ENCODE measurements at places on chromosomes 1 and 21.

DNA sequence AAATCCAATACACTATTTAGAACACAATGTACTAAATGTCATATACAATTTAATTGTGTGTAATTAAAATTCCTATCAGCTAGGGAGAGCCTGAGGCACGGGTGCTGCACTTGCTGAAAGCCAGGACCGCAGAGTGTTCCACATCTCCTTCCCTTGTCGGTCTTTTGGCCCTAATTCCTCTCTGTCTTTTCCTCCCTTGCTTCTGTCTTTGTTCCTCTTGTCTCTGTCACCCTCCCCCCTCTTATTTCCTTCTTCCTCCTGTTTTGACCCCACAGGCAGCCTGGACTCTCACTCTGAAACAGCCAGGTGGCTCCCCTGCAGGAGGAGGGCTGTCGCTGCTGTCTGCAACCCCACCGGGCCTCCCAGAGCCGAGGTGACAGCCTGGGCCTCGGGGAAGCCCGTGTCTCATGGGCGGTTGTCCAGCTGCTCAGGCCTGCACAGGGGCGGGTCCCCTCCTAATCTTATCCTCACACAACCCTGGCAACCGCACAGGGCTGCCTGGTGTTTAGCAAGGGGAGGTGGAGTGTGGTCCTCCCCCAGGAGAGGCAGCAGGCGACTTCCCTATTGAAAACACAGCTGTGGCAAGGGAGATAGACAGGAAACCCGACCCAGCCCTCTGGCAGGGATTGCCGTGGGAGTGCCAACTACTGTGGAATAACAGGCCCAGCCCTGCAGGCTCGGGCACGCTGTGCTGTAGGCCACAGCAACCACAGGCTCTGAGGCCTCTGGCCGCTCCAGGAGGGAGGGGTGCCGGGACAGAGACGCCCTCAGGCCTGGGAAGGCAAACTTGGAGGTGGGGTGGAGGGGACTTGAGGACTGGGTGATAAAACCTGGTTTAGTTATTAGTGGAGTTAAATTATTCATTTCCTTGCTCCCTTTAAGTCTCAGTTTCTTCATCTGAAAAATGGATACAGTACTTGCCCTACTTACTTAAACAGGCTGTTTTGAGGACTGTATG is 68.8 kb upstream of the WDR26 start:
- no peak for DNase-seq

GRCh38 chr1:19257178-19257914 is 5.7 kb downstream of the MRTO4 start:
- no peak for DNase-seq

DNA sequence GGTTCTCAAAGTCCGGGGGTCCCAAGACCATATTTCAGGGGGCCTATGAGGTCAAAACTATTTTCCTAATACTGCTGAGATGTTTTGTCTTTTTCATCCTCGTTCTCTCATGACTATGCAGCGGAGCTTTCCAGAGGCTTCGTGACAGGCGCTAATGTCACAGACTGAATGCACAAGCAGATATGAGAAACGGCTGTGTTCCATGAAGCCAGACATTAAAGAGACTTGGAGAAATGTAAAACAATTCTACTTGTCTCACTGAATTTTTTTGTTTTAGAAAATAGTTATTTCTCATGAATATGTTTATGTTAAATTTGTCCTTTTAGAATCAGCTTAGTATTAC is 10.3 kb downstream of the PIGP start:
- no peak for DNase-seq

DNA sequence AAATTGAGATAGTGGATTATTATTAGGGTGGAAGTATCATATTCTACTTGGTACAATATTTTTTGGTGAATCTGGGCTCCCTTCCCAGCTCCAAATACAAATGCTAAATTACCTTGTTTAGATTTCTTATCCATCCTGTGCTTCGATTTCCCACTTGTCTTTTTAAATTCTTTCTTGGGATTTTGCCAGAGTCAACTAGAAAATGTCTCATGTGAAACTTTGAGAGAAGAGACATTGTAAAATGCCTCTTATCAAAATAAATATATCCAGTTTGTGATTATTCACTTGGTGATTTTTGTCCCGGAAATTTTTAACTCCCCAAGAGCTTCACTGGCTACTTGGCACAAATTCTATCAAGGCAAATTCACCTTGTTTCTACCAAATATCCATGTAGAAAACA is 202.0 kb downstream of the FMN2 start:
- DNase-seq = no peak

DNA sequence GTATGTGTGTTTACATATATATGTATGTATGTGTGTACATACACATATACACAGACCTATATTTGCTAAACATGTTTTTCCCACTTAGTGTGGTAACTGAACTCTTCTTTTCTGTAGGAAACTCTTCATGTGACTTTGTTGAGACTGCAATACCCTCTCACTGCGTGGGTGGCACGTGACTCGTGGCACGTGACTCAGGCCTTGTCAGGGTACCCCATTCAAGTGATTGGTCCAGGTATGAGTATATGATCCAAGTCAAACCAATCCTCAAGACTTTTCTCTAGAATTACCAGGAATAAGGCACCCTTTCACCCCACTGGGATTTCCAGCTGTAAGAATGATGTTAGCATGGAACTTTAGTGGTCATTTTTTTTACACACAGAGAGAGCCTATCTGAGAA is 149.2 kb upstream of the KCNK2 start:
- no peak for DNase-seq

DNA sequence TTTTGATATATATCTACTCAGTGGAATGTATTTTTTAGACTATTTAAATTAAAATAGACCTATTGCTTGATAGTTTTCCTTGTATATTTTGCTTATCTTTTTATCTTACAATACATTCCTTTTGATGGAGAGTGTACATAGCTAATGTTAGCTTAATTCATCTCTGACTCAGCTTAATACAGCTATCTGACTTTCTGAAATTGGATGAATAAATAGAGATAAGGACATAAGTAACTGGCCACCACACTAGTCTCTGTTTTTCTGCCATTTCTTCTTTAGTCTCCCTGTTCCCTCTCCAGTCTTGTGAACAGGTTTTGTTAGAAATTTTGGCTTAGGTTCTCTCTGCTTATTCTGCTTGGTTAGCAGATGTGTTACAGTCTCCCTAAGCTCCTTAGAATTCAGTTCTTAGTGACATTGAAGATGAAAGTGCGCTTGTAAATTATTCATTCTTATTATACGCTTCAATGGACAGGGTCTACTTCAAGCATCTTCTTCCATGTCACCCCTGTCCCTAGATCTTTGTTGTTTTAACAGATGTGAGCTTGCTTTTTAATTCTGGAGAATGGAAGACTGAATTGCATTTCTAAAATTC is 59.6 kb downstream of the XPR1 start:
- no peak for DNase-seq

- no peak for DNase-seq
Measured at GRCh38 chr1:97461782-97462181, 459.1 kb downstream of the DPYD start.

DNA sequence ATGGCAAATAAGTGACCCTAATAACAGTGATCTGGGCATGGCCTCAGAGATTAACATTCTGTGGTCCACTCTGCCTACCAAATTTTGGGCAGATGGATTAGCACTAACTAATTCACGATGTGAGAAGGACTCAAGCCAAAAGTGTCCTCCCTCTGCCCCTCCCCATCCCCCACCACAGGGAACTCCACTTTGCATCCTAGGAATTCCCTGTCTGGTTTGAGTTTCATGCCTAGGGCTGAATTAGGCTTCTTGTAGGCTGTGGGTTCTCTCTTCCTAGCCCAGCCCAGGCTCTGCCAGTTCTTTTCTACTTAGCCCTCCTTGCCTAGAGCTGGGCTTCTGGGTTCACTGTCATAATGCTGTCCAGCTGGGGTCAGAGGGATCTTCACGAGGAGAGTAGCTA is 64.1 kb downstream of the ATP2B4 start:
- DNase-seq = no peak

- no peak for DNase-seq
Measured at GRCh38 chr1:164991763-164992314, 364.7 kb downstream of the LMX1A start.

- no peak for DNase-seq
Measured at GRCh38 chr1:115652236-115652788, 10.5 kb downstream of the VANGL1 start.

DNA sequence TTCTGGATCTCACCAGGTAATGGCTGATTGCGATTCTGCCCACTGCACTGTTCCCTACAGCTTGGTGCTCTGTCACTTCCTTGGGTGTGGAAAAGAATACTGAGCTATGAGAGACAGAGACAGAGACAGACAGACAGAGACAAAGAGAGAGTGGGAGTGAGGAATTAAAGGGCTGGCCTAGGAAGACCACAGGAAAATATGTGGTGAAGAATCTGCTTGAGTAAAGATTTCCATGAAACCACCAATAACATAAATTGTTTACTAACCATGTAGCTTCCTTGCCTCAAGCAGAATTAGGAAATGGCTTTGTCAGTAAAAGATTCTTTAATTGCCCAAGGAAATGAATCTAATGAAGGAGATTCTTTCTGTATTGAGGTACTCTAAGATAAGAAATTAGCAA is 54.4 kb downstream of the MPZL1 start:
- no peak for DNase-seq

DNA sequence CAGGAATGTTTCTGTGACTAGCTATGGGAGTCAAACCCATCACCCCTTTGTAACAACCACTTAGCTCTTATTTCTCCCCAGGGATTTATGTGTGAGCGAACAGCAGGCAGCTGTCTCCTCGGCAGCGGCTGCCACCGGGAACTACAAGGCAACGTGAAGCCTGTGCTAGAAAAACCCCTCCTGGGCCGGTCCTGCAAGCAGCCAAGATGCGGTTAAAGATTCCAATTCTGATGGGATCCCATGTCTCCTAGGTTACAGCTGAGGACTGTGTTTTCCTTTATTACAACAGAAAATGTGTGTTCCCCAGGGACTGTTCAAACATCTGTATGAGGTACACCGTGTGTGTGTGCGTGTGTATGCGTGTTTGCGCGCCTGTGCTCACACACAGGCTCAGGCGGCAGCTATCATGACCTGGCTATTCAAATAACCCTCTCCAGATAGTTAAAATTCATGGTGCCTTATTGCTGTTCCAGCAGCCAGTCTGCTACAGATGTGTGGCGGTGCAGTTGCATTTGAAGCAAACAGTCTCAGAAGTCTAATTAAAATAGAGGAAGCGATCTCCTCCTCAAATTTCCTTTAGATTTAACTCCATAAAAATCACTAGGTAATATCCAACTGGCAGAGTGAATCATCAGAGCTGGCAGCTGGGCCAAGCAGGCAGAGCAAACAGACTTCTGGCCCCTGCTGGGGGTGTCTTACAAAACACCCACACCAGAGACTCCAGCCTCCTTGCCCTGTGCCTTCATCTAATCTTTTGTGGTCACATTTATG is 68.0 kb downstream of the LMX1A start:
- no peak for DNase-seq

DNA sequence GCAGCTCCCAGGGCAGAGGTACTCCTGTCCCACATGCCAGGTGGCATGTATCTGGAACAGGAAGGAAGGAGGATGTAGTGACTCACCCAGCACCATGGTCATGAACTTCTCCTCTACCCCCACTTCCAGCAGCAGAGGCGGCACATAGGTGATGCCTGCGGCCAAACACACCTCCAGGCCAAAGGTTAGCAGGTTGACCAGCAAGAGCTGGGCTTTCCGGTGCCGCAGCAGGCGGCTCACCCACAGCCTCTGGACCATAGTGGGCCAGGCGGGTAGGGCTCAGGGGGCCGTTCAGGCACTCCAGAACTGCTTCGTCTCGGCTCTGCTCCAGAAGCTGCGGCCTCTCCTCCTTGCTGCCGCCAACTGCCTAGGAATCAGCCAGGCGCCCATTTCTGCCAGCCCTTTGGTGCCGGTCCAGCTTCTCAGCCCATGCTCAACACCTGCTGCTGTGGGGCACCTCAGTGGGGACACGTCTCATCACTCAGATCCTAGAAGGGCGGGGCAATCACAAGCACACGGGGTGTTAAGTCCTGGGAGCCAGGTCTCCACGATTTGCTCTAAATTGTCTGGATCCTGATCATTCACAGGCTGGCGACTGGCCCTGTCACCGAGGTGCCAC is 15.8 kb downstream of the SLC45A3 start:
- no peak for DNase-seq

DNA sequence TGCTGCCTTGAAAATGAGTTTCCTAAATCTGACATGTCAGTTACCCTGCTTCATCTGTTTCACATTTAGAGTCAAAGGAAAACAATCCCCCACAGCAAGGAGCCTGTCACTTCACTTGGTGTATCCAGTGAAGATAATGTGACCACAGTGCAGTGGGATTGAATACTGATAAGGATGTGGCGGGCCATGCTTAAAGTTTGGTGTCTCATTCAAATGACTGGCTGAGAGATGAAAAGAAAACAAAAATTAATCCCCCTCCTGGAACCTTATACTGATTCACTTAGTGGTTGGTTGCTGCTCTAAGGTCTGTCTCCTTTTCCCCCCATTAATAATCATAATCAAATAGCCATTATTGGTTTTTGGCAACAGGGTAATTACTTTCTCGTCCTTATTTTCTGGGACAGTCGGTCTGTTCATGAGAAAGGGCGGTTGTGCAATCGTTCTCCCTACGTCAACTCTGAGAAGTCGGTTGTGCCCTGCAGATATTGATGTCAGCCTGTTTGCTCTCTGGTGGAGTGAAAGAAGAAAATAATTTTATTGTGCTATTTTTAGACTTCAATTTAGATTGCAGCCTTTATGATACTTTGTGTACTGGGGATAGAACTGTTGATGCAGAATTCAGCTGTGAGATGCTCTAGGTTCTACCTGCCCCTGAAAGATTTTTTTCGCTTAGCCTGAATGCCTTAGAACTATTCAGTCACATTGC is 360.2 kb downstream of the DISC1 start:
- DNase-seq = no peak

DNA sequence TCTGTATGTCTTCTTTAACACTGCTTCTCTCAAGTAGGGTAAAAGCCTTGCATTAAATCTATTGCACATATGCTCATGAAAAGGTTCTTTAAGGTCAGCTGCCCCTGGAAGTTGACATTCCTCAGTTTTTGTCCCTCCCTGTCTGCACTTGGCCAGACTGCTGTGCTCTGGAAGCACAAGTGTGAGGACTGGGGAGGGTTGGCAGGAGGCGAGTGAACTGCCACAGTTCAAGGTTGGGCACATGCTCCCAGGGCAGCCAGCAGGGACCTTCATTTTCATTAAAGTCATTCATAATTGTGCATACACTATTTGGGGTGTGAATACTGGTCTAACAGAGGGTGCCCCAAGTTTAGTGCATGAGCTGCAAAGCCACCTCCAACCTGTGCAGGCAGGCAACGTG is 10.9 kb upstream of the THEM5 start:
- no peak for DNase-seq

GRCh38 chr1:35426097-35426586 is 131.1 kb downstream of the KIAA0319L start:
- DNase-seq = no peak

GRCh38 chr1:27536767-27537166 is 46.8 kb upstream of the WASF2 start:
- DNase-seq = no peak

GRCh38 chr1:53057127-53057526 is 4.9 kb upstream of the PODN start:
- no peak for DNase-seq

GRCh38 chr1:30194741-30195423 is 528.5 kb downstream of the MATN1 start:
- no peak for DNase-seq
